ENCODE measurements at places on chromosomes 16 and 17.

DNA sequence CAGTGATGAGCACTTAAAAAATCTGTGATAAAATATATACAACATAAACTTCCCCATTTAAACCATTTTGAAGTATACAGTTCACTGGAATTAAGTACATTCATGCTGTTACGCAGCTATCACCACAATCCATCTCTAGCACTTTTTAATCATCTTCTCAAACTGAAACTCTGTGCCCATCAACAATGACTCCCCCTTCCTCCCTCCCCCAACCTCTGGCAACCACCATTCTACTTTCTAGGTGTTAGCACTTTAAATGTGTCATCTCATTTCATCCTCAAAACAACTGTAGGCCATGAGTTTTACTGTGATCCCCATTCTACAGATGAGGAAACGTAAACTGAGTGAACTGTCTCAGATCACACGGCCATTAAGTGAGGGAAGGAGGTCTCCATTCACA, 13.8 kb upstream of the TMEM98 start:
- DNase-seq: no peak

- no peak for DNase-seq
Observed at GRCh38 chr17:970364-970763, 9.2 kb downstream of the NXN start.

- DNase-seq: no peak
Observed at GRCh38 chr16:70508752-70509151, 14.6 kb downstream of the COG4 start.

DNA sequence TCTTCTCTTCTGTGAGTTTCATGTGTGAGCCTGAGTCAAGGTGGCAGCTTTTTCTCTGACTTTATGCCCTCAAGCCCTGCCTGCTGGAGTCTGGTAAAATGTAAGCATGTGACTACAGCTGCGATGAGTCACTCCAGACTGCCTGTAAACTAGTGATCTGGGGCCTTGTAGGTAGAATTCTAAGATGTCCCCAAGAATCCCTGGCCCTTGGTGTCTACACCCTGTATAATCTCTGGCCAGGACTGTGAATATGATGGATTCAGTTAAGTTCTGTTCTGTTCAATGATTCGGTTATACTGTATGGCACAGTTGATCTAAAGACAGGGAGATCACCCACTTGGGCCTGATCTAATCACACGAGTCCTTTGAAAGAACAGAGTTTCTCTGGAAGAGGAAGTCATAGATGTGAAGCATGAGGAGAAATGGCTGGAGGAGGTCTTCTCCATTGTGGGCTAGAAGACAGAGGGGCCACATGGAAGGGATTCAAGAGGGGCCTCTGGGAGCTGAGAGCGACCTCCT, 29.8 kb downstream of the PRSS54 start:
- no peak for DNase-seq

- DNase-seq: no peak
Observed at GRCh38 chr16:85139881-85140339, 27.6 kb upstream of the CIBAR2 start.

DNA sequence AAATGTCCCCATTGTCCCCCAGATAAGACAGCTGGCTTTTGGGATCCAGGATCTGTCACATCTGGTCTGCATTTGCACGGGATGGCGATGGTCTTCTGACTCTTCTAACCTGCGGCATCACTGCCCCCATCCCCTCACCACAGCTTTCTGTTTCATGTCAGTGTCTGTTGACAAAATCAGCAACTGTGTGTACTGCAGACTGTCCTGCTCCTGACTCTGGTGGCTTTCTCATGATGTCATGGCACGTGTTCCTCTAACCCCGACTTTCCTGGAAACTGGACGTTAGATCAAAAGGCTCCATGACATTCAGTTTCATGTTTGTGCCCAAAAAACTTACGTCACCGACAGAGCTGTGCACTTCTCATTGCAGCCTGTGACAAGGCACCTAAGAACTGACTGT, 30.1 kb upstream of the CPNE2 start:
- DNase-seq: no peak

- DNase-seq: no peak
Observed at GRCh38 chr17:10197721-10198508, 491 bp downstream of the GAS7 start.

DNA sequence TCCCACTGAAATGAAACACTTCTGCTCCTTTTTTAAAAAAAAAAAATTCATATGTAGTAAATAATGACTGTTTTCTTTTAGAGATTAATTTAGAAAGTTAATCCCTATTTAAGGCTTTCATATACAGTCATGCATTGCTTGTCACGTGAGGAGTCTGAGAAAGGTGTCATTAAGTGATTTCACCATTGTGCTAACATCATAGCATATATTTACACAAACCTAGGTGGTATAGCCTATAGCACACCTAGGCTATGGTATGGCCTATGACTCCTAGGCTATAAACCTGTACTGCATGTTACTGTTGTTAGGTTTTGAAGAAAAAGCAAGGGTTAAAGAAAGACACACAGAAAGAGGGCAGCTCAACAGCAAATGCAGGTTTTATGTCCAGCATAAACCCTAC, 13.7 kb downstream of the PPY start:
- peak; percentile 19 for DNase-seq

GRCh38 chr17:73203788-73204479, 11.1 kb downstream of the COG1 start:
- no peak for DNase-seq

DNA sequence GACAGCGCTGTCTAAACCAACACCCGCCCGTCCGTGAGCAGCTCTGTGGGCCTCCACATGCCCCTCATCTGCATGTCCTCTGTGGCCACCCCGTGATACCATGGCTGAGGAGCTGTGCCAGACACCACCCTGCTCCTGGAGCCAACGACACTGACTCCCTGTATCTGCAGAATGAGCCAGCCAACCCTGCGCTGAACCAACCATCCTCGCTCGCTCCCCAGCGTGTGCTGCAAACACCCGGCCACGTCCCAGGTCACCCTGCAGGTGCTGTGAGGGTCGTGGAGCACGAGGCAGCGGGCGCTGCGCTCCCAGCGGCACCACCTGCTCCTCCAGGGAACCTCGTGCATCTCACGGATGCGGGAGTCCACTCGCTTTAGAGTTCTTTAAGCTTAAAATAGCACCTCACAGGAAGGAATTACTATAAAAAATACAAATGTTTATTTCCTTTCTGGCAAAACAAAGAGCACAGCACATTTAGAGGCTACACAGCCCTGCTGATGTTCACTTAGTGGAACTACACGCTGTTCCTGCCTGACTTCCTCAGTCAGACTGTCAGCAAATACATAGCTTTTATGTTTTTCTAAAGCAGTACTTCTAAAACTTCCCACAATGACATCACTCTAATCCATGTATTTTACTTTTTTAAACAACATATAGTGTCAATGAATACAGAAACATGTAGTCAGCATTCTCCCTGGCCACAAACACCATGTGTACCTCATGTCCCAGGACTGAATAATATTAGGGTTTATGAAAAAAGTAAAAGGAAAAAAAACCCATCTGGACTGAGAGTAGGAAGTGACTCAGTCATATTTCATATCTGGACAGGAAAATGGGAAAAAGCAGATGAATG, 43.5 kb downstream of the MAP1LC3B start:
- DNase-seq: no peak

DNA sequence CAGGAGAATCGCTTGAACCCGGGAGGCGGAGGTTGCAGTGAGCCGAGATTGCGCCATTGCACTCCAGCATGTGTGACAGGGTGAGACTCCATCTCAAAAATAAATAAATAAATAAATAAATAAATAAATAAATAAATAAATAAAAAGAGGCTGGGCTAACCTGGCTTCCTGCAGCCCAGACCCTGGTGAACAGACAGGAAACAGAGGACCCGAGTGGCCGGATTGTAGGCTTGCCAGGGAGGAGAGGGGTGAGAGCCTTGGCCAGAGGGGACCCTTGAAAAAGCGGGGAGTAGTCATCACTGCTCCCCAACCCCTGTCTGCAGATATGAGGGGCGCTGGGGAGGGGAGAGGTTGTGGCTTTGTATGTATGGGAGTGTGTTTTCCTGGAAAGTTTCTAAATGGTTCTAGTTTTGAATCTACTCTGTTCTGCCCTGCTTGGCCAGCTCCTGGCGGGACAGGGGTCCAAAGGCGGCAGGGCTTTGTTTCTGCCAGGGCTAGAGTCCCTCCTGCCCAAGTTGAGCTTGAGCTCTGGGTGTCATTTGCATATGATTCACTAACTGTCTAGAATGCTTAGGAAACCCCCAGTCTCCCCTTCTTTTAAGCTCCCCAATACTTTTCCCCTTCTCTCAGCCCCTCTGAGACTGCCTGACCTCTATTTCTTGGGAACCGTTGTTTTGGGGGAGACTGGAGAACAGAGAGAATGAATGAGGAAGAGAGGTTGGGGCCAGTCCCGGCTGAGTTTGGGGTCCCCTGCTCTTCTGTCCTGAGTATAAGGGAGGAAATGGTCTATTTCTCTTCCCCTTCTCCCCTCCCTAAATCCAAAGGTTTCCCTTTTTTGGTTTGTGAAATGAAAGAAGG, 16.4 kb downstream of the RARA start:
- DNase-seq: no peak

DNA sequence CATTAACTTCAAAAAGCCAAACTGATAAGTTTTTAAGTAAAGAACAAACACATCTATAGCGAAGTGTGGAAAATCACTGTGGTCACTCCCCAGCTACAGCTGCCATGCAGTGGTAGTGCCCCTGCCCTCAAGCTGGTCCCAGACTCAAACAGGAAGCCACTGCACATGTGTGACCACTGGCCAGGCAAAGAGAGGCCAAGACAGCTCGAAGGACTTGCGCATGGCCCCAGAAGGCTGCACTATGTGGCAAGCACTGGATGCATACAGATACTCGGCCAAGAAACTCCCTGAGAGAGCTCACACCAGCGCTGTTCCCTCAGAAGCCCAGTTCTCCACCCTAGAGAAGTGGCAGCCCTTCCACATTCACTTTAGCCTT, 82.4 kb downstream of the ANKRD11 start:
- no peak for DNase-seq

GRCh38 chr16:71479420-71479819, 9.7 kb downstream of the ZNF19 start:
- no peak for DNase-seq

DNA sequence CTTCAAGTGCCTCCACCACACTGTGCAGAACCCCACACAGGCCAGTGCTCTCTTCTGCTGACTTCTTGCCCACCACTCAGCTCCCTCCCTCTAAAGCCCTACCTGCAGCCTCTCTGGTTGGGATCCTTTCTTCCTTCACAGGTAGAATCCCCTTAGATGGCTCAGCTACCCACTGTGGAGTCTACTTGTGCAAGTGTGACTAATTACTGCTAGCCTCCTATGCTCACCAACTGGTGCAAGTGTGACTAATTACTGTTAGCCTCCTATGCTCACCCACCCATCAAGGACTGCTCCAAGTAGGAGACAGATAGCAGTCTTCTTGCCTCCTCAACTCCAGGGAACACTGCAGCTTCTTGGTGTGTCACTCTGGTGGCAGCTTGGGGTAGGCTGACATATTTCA, 43.6 kb downstream of the TEX14 start:
- no peak for DNase-seq

DNA sequence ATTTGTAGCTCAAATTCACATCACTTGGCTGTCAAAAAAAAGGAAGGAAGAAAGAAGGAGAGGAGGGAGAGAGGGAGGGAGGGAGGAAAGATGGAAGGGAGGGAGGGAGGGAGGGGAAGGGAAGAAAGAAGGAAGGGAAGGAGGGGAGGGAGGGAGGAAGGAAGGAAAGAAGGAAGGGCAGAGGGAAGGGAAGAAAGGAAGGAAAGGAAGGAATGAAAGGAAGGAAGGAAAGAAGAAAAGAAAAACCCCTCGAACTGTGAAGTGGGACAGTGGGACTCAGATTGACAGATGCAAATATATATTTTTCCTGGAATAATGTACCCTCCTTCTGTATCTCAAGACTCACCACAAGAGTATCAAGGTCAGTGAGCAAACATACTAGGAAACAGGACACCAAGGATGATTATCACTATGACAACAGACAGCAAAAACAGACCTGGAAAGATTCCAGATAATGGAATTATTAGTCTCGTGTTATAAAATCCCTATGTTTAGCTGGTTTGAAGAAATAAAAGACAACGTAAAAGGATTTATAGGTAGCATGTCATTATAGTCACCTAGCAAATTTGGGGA, 24.2 kb upstream of the ABCA3 start:
- DNase-seq: peak; percentile 35

DNA sequence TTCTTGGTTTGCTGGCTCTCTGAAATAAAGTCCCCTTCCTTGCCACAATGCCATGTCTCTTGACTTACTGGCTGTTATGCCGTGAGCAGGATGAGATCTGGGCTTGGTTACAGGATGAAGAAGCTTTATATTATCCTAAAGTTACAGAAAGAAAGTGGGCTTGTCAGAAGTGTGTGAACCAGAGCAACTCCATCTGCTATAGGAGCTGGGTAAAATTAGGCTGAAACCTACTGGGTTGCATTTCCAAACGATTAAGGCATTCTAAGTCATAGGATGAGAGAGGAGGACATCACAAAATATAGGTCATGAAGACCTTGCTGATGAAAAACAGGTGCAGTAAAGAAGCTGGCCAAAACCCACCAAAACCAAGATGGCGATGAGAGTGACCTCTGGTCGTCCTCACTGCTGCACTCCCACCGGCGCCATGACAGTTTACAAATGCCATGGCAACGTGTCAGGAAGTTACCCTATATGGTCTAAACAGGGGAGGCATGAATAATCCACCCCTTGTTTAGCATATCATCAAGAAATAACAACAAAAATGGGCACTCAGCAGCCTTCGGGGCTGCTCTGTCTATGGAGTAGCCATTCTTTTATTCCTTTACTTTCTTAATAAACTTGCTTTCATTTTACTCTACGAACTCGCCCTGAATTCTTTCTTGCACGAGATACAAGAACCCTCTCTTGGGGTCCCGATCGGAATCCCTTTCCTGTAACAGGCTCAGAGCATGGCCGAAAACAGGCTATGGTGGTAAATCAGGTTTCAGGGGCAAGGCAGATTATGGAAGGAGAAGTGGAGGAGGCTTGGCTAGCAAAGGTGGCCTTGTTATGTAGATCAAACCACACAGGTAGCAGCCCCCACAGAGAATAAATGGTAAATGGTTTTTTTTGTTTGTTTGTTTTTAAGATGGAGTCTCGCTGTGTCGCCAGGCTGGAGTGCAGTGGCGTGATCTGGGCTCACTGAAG, 81.3 kb upstream of the C16orf82 start:
- no peak for DNase-seq

- DNase-seq: no peak
Observed at GRCh38 chr17:19378416-19379360, at the start of gene MAPK7. Gene MAPK7 (plus strand): TSS chr17:19378498. CDS start chr17:19378901, 403 bp downstream.

- DNase-seq: no peak
Observed at GRCh38 chr16:86110134-86110533, 211.2 kb downstream of the IRF8 start.

- DNase-seq: peak; percentile 8
Observed at GRCh38 chr16:85757341-85757822, 6.5 kb upstream of the C16orf74 start.
